ENCODE measurements at places on chromosomes 6 and 20. TPM values are rescaled to one million over a fixed set of nuclear protein-coding genes. Genes with fewer than 3 reads are reported as not detected.

The LCA5 gene
- total RNA-seq: 5.1 TPM

The XPO5 gene
- total RNA-seq: 36.8 TPM

The SPATS1 gene
- total RNA-seq: not detected

The TXLNB gene
- total RNA-seq: 0.55 TPM

The PDE7B gene
- 1.3 TPM for total RNA-seq

The CCDC167 gene
- 21.5 TPM for total RNA-seq
